ENCODE measurements at places on chromosomes 6 and 20.

- DNase-seq = no peak
Observed at GRCh38 chr20:63256954-63257353, 2.7 kb upstream of the NKAIN4 start.

DNA sequence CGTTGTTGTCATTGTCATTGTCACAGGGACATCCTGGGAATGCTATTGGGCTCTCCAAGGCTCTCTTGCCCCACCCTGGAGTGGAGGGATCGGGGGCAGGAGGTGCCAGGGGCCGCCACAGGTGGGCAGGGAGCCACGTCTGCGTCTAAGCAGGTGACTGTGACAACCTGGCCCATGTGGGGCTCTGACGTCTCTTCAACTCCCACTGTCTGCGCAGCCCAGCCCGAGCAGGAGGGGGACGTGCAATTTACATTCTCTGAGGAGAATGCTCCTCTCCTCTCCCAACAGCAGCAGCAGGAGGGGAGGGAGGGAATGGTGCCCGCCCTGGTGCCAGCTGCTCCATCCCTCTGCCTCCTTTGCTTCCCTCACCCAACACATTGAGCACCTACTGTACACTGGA, 50.1 kb downstream of the GRM4 start:
- no peak for DNase-seq

GRCh38 chr6:114301596-114302219, 41.1 kb downstream of the HS3ST5 start:
- no peak for DNase-seq

- no peak for DNase-seq
Observed at GRCh38 chr6:82738773-82739172, 326.9 kb downstream of the UBE3D start.

- no peak for DNase-seq
Observed at GRCh38 chr6:37491171-37491829, 8.4 kb downstream of the CCDC167 start.

GRCh38 chr20:2305479-2305878, 9.7 kb downstream of the TGM3 start:
- DNase-seq = no peak

DNA sequence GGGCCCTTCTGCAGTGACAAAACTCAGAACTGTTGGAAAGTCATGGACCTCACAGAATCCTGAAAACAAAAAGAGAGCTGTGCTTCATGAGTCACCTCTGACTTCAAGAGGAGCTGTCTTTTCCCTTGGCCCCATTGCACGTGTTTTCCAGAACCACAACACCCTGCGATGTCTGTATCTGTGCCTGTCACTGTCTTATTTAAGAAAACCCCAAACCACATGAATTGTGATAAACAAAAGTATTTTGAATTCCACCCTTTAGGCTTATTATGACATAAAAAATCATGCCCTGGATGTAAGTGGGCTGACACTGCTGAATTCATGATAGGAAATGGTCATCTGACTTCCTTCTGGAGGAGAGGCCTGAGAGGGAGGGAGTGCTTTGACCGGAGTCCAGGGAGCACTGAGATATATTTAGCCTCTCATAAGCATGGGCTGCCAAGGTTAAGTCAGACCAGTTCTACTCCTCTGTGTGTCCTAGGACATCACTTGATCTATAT, 96.4 kb upstream of the DUSP22 start:
- DNase-seq = no peak

- no peak for DNase-seq
Observed at GRCh38 chr6:139398658-139399057, 24.2 kb upstream of the CITED2 start.

DNA sequence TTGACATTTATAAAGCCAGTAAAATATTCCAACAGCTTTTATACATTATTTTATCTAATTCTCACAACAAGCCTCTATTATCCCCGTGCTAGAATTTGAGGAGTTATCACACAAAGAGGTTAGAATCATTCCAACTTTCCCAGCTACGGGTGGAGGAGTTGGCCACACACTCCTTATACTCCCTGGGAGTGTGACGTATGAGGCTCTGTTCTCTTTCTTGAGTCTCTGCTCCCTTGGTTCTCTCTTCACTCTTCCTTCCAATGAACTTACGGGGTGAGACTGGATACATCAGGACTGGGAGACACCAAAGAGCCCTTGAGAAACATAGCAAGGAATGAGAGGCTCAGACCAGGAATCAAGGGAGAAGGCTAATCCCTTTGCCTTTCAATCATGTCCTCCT, 185.6 kb upstream of the TAB2 start:
- DNase-seq = no peak

DNA sequence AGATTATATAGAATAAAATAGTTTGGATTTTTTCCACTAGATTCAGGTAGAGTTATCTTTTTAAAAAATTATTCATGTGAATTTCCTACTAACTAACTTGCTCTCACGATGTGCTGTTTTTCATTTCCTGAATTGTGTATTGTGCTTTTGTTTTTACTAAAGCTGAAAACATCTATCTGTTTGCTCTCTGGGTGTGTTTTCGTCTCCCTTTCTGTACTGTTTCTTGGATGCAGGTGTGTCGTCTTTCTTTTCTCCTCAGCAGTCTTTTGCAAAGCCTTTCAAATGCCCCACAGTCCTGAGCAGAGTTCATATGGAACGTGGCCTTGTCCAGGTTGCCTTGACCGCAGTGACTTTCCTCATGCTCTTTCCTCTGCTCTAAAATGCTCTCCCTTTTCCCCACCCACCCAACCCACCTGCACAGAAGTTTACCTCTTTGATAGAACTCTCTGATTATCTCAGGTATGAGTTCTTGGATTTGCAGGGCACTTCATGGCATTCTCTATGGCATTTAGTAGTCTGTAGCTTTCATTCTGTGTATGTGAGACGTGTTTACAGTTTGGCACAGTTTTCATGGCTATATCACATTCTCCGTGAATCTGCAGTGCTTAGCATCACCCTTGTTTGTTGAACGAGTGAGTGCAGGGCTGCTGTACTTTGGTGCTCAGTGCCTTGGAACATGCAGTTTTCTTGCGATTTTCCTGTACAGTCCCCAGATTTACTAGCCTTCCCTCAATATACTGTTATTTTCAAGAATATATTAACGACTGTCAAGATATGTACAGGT, 77.1 kb downstream of the FARS2 start:
- no peak for DNase-seq

DNA sequence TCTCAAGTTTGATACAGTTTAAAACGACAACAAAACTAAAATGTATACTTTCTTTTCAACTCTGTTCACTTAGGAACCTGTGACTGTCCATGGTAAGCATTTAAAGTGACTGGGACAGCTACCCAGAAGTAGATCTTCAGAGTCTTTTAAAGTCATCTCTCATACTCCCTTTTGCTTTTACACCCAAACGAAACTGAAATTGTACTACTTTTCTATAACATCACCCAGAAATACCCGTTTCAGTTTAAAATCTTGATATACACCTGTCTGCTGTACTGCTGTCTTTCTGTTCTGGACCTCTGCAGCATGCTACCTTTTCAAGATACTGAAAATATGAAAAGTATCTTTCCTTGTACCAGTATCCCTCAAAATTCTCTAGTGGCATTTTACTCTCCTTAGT, 170.4 kb upstream of the THEMIS start:
- DNase-seq = no peak

DNA sequence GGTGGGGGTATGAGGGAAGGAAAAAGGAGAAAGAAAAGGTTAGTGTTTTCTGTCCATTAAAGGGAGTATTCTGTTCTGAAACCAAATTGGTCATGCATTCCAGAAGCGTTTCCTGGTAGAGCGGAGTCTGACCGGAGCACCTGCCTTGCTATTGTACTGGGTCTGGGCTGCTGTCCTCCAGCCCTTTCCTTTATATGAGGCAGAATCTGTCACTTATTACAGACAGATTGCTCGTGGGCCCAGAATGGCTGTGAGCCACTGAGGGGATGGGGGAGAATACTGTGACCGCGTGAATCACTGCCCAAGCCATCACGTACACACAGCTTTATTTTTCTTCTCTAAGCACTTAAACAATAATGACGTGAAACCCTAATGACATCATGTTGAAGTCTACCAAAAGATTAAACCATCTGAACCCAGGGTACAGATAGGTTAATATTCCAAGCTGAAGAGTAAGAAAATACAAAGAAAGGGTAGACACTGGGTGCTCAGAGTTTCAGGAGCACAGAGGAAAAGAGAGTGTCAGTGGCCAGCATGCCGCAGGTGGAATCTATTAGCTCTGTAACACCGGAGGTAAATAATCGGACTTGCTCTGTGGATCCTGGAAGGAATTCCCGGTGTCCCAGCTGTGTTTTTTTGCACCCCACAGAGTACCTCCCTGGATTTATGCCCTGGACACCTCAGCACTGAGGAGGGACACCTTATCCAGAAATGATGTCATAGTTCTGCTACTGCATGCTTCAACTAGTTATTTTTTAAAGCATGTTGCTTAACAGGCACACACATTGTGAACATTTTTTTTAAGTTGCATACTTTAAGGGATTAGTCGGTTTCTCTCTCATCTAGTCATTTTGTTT, 573.3 kb downstream of the PKHD1 start:
- DNase-seq = no peak

DNA sequence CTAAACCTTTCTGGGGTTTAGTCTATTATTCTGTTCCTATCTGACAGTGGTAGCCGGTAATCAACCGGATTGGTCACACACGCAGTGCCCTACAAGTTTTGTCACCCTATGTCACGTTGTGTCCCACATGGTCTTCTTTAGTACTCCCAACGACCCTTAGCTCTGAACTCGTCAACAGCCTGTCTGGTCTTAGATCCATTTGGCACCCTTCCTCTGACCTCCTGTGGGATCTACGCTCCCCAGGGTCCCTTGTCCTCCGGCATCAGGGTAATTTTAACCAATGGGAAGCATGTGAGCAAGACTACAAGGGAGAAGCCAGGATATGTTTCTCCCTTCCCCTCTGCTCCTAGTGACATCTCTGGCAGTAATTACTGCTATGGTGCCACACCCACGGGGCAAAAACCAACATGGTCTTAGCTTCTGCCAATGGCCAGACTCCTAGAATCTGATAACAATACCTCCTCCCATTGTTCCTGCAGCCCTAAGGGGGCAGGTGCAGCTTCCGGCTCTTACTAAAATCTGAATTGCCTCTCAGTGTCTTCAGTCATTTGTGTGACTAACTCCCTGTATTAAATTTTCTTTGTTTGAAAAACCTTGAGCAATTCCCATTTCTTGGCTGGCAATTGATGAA, 56.6 kb downstream of the MAFB start:
- DNase-seq = no peak

GRCh38 chr20:36128463-36129159, 25.9 kb upstream of the EPB41L1 start:
- no peak for DNase-seq

- no peak for DNase-seq
Observed at GRCh38 chr6:1554141-1554475, 55.6 kb upstream of the FOXC1 start.

DNA sequence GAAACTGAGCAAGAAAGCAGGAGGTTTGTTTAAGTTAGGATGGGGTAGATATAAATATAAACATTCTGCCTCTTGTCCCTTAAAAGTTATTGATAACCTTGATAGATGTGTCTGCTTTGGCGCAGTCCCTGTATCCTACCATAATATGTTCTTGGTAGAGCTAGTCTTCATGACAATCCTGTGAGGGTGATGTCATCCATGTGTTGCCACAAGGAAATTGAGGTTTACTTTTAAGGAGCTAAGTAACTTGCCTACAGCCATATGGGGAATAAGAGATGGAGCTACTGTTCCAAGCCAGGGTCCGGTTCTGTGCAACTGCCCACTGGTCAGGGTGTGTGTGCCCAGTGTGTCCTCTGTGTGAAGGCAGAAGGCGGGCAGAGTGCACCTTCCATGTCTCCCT, 78.5 kb downstream of the SSR1 start:
- DNase-seq = no peak

- DNase-seq = no peak
Observed at GRCh38 chr20:37816726-37817125, 86.2 kb upstream of the VSTM2L start.

GRCh38 chr6:34226731-34227586, 9.7 kb upstream of the HMGA1 start:
- DNase-seq = no peak

DNA sequence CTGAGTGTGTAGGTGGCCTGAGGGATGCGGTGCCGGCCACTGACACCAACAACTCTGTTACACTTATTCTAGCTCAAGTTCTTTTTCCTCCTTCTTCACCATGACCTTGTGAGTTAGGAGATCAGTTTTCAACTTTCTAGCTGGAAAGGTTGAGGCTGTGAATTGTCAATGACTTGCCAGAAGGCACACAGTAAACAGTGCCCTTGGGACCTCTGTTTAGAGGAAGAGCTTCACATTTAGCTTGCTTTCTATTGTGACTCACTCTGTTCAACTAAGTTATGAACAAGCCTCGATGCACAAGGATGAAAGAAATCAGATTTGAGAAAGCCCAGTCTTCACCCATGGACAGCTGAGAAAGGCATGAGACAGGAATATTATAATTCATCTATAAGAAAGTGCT, 455.6 kb downstream of the MAFB start:
- DNase-seq = no peak

DNA sequence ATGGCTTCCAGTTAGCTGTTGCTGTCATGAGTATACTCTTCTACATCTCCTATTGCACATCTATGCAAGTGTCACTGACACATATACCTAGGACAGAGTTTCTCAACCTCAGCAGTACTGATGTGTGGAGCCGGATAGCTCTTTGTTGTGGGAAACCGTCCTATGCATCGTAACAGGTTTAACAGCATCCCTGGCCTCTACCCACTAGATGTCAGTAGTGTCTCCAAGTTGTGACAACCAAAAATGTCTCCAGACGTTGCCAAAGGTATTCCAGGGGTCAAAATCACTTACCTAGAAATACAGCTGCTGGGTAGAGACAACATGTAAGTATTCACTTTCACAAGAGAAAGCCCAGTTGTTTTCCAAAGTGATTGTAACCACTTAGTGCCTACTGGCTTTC, 637.6 kb downstream of the RNF144B start:
- no peak for DNase-seq

GRCh38 chr20:37475252-37475651, 45.8 kb upstream of the NNAT start:
- DNase-seq = no peak

GRCh38 chr6:27672113-27672799, 199.4 kb upstream of the ZNF184 start:
- no peak for DNase-seq

- DNase-seq = peak; percentile 69
Observed at GRCh38 chr6:43667245-43668150, 20.1 kb downstream of the MRPS18A start.

DNA sequence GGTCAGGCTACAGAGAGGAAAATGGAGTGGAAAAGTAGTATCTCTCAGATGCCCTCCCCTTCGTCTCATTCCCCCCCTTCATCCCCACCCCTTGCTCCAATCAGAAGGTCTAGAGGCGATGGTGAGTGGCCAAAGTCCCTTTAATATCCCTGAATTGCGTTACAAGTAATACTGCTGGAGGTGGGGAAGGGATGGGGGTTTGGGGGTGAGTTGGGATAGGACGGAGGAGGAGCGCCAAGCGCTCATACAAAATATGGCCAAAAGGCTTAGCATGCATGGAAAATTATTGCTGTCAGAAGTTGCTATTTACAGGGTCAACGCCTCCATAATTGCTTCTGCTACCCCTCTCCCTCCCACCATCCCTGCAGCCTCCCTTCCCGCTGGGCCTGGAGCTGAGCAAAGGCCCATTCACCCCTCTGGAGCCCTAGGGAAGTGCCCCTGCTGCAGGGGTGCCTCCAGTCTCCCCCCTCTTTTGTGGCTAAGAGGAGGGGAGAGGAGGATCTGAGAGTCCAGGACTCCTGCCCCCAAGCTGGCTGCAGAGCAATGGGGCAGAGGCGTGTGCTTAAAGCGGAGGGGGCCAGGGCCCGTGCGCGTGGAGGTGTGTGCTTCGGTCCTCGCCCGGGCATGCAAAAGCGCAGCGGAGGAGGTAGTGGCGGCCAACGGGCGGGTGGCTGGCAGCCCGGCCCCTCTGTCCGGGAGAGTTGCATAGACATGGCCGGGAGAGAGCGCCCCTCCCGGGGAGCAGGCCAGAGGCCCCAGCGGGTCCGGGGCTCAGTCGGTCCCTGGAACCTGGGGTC, 8.7 kb upstream of the SRXN1 start:
- no peak for DNase-seq
